Calu3 (cell line): ENCODE measurements at places on chromosomes 7 and 10. TPM values are rescaled to one million over a fixed set of nuclear protein-coding genes. Genes with fewer than 3 reads are reported as not detected.

GRCh38 chr7:101315336-101315735 is 6.3 kb downstream of the IFT22 start:
- DNase-seq: peak; percentile 50

GRCh38 chr10:75428434-75429158 is 2.8 kb upstream of the LRMDA start:
- DNase-seq: no peak

DNA sequence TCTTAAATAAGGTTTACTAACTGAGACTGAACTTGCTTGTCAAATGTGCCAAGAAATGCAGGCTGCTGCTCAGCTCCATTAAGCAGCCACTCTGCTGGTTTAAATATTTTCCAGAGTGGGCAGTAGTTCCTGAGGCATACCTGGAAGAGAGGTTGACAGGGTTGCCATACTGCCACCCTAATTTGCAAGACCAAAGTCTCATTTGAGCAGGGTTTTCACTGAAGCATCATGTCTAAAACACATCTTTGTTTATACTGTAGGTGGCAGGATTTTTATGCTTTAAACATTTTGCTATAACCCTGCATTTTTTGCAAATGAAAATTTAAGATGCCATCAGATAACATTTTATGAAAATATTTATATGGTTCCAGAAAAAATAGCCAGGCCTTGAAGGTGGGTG is 618.0 kb upstream of the LRRTM3 start:
- no peak for DNase-seq

DNA sequence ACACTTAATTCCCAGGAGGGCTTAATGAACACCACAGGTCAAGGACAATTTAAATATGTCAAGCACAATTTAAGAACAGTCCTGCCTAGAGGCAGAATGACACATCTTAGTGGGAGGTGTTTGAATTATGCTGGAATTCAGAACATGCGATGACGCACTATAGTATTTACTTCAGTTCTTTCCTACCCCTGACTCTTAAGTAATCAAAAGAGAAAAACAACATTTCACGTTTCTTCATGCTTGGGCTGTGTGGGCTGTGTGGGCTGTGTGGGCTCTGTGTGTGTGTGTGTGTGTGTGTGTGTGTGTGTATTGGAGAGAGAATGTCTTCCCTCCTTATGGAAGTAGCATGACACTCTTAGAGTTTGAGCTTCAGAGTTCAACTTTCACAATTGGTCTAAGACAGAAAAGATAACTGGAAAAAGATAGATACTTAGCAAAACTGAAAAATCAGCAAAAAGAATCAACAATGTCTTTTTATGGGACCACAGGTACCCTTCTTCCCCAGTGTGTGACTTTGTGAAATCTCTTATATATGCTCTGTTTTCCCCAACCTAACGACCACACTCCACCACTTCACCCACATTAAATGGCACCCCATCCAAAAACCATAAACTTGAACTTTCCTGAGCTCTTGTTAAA is 33.7 kb upstream of the CABCOCO1 start:
- DNase-seq: peak; percentile 36

DNA sequence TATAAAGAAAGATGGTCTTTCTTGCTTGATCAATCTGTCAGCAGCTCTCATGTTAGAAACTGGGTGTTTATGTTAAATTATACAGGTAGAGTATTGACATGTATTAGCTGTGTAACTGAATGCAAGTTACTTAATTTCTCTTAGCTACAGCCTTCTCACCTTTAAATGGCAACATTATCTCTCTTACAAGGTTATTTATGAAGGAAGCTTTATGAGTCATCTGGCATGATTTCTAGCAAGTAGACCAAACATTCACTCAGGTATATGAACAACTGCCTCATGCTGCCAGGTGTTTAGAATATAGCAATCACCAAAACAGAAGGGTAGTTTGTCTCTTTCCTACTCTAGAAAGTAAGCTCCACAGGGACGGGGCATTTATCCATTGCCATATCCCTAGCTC is 8.5 kb downstream of the ARL4A start:
- DNase-seq: no peak

DNA sequence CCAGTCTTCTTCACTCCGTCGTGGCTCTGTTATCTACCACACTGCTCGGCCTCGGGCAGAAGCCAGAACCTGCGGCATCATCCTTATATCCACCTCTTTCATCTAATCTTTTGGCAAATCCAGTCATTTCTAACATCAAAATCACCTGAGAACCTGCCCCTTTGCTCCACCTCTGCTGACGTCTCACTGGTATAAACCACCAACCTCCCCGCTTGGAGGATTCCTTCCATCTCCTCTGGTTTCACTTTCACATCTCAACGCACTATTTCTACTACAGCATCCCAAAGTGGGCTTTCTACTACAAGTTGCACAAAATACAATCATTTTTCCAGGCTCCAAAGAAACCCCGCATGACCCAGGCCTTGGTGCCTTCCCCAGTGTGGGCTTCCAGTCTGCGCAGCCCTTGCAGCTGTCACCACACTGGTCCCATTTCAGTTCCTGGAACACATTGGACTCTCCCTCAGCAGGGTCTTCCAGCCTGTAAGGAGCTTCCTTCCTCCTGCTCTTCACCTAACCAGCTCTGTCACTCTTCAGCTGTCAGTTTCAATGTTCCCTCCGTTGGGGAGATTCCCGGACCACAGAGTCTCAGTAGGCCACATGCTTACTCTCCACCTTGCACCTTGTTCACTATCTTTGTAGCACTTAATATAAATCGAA is 85.0 kb downstream of the PRKCQ start:
- no peak for DNase-seq

DNA sequence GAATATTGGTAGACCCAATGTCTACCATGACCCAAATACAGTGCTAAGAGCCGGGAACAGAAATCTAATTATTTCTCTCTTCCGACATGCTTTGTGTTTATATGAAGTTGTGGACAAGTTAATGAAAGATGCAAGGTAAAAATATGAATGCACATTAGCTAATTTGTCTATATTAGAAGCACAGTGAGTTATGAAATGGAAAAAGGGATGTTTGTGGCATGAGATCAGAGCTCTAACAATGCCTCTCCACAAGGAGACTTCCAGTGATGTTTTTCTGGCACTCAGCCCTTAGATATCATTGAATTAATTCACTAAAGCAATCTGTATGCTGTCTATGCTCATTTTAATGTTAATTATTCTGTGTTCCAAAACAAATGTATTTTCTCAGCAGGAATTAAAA is 897.2 kb downstream of the CNTNAP2 start:
- DNase-seq: no peak

- DNase-seq: no peak
Measured at GRCh38 chr7:109235316-109235715, 665.6 kb downstream of the DNAJB9 start.

Gene AKR1C2
- 10.6 and 13.2 TPM in 2 replicates for total RNA-seq

- no peak for DNase-seq
Measured at GRCh38 chr7:105106473-105106872, 92.5 kb downstream of the KMT2E start.

DNA sequence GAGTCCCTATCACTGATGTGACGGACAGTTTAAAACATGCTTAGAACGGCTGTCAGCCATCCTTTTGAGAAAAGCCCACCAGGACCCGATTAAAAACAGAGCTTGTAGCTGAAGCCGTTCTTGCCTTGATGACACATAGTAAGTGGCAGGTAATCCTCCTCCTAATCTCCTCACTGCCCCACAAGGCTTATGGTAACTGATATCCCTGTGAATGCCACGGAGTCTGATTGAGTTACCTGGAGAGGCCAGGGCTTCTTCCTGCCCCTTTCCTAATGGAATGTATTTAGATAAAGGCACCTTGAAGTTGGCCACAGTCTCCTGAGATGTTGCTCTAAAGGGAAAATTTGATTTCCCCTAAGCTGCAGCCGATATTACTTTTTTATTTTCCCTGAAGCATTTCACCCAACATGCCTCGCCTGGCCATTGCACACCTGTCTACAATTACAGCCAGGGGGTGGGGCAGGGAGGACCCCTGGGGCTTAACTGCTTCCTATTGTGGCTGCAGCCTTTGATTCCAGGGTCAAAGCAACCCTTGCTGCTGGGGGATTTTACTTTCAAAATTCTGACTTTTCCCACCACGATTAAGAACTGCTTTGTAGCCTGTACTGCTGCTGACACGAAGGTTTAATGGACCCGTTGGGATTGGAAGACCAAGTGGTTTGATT is 169.0 kb upstream of the GPR26 start:
- DNase-seq: no peak

DNA sequence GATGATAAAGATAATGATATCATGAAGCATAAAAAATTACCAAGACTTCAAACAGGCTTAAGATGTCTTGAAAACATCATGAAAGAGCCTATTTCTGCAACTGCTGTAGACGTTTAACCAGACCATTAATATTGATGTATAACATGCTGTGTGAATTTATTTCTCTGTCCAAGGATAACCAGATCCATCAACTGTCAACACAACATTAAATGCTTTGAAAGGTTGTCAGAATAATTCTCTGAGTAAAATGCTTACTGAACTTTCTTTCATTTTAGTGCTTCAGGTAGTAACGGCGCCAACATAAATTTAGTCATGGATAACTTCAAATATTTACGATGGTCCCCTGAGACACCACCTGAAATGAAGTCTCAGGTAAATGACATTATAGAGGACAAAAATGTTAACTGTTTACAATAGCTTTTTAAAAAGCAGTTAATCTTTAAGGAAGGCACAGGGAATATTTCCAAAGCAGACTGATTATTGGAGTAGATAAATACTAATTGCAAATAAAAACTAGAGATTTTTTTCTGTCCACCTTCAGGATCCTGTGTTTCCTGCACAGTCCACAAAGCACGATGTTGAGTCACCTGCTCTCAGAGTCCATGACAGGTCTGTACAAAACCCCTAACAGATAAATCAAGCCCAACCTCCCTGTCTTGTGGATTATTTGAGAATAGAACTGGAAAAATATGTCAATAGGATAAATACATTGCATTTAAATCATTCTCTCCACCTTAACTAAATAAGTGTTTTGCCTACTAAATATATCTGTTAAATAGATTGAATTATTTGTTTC is 1213.2 kb downstream of the XPNPEP1 start:
- no peak for DNase-seq

GRCh38 chr10:1423676-1424253 is 313.6 kb downstream of the ADARB2 start:
- DNase-seq: no peak

Gene ABCC2
- total RNA-seq: 1.2 and 1.8 TPM in 2 replicates

DNA sequence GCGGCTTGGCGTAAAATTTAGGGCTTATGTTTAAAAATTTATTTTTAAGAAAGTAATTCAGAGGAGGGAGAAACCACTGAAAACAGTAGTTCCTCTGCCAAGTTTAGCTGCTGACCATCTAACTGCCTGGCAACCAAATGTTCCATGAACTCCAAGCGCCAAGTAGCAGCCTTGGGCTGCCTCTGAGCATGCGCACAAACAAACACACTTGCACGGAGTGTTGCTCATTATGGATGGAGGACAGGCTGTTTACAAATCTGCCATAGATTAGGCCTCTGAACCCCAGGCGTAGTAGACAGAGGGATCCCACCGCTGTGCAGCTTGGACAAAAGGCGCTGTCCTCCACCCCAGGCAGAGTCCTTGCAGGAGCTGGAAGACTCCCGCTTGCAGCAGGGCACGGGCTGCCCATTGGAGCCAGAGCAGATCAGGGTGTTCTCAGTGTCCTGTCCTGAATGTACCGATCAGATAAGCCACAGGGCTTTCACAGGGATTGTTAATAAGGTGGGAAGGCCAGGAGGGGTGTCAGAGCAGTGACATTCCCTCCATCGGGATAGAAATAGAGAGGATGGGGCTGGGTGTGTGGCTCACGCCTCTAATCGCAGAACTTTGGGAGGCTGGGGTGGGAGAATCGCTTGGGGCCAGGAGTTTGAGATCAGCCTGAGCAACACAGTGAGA is 47.7 kb upstream of the LYZL1 start:
- DNase-seq: no peak

Gene TMEM270
- total RNA-seq: 0.59 and 1.2 TPM in 2 replicates

DNA sequence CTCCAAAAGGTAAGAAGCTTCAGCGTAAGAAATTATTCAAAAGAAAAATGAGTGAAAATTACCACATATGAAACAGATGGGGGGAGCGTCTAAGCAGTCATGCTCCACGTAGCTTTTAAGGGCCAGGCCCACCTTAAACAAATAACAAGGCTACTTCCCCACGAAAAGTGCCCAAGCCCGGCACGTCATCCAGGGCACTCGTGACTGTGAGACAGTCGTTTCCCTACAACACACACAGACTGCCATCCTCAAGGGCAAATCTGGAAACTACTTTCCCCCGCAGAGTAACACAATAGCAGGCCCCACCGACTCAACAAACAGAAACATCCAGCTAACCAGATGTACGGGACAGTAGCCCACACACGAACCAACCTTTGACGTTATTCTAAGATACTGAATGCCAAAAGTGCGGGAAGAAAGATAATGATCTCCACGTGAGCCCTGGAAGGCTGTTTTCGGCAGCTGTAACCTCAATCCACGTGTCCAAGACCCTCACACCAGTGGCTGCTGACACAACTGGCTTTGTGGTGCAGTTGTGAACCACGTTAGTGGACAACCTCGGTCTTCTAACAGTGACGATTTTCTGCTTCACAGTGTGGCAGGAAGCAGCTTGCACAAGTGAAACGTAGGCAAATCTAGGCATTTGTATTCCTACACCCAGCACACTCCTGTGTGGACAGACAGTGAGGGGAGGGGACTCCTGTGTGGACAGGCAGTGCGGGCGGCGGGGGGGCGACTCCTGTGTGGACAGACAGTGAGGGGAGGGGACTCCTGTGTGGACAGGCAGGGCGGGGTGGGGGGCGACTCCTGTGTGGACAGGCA is 251.7 kb downstream of the ZMYND11 start:
- no peak for DNase-seq

DNA sequence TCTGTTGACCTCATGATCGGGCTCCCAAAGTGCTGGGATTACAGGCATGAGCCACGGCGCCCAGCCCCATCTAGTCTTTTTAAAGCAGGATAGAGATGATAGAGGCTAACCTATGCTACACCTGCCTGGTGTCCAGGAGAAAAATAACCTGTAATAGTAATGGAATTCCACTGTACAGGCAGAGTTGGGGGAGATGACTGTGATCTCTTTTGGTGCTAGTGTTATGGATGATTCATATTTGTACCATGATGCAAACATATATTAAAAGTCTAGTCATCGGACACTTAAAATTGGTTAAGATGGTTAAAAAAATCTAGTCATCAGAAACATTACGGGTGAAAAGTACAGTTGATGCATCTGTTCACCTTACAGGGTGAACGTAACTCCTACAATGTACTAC is 6.1 kb upstream of the SAR1A start:
- no peak for DNase-seq

Gene CACNB2
- total RNA-seq: not detected in 2 replicates

Gene IKZF1
- 0.24 and 0.28 TPM in 2 replicates for total RNA-seq

Gene TASOR2
- 80.5 and 88.9 TPM in 2 replicates for total RNA-seq

Gene AIFM2
- 20.6 and 21.1 TPM in 2 replicates for total RNA-seq

GRCh38 chr10:117699436-117700075 is 157.0 kb downstream of the EMX2 start:
- DNase-seq: no peak

DNA sequence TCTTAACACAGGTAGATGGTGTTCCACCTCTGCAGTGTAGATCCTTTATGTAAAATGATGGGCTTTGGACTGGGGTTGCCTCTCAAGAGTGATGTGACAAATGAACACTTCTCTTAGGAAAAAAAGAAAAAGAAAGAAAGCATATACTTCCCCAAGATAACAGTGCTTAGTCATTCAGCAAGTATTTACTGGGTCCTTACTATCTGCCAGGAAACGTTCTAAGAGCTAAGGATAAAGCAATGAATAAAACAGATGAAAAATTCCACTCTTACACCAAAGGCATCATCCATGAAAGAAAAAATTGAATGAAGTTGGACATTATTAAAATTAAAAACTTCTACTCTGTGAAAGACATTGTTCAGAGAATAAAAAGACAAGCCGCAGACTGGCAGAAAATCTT is 177.3 kb downstream of the C7orf25 start:
- DNase-seq: no peak

- DNase-seq: peak; percentile 7
Measured at GRCh38 chr10:89369156-89370105, 8.4 kb upstream of the IFIT1B start.

Gene CDNF
- total RNA-seq: 2.3 and 2.4 TPM in 2 replicates

Gene TFPI2
- total RNA-seq: 213 and 218 TPM in 2 replicates
